ENCODE measurements at places on chromosomes 2 and 18.

- DNase-seq = peak; percentile 68
These were observed 35.1 kb downstream of the HDHD2 start for GRCh38 chr18:47115205-47115604.

GRCh38 chr2:28358668-28359201 is 33.9 kb upstream of the FOSL2 start:
- DNase-seq = no peak

GRCh38 chr2:175647058-175647457 is 355.0 kb downstream of the LNPK start:
- DNase-seq = no peak

GRCh38 chr2:80489717-80490116 is 185.2 kb upstream of the LRRTM1 start:
- DNase-seq = peak; percentile 77

GRCh38 chr18:67733088-67733487 is 216.6 kb upstream of the DSEL start:
- DNase-seq = peak; percentile 53

- no peak for DNase-seq
These were observed 261.5 kb downstream of the AFF3 start for GRCh38 chr2:99880964-99881294.

GRCh38 chr2:164692114-164692513 is 70.8 kb upstream of the GRB14 start:
- no peak for DNase-seq

DNA sequence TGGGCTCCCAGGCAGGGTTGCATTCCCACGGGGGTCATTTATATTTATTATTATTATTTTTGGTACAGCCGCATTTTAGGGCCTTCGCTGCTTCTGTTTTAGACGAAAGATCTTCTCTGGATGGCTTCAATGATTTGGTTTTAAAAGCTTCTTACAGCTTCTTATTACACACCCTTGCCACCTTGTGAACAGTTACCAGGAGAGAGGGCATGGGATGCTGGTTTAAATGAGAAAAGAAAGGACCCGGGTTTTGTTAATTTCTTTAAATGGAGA is 1.7 kb downstream of the SH3RF3 start:
- DNase-seq = no peak

DNA sequence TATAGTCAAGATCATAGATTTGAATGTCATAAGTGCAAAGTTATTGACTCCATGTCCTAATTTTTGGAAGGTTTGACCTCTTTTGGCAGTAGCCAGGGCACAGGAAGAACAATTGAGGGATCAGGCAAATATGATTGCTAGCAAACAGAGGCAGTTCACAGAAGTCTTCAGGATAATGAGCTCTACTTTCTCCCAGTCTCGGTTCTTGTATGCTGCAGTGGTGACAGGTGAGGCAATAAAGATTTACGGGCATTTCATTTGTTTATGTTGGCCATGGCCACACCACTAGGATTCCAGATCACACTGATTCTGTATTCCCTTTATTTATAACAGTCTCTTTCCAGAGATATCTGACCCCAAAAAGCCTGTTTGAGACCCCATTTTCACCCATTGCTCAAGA is 137.5 kb downstream of the UBR3 start:
- peak; percentile 17 for DNase-seq

GRCh38 chr2:11027195-11027594 is 115.5 kb downstream of the KCNF1 start:
- DNase-seq = no peak

- DNase-seq = peak; percentile 63
These were observed 79.6 kb upstream of the UBXN4 start for GRCh38 chr2:135662088-135662487.

GRCh38 chr2:64338910-64339500 is 115.0 kb upstream of the LGALSL start:
- DNase-seq = peak; percentile 70

DNA sequence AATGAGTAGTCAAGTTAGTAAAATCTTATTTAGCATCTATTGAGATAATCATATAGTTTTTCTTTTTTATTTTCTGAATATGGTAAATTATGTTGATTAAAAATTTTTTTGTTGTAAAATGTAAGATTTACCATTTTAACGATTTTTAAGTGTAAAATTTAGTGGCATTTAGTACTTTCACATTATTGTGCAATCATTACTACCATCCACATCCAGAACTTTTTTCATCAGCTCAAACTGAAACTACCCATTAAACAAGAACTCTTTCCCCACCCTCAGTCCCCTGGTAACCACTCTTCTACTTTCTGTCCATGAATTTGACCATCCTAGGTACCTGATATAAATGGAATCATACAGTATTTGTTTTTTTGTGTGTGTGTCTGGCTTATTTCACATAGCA is 11.1 kb downstream of the RAB3GAP1 start:
- DNase-seq = no peak

- no peak for DNase-seq
These were observed 347.7 kb downstream of the LPIN1 start for GRCh38 chr2:12094134-12094533.

- peak; percentile 69 for DNase-seq
These were observed 73.2 kb downstream of the MBP start for GRCh38 chr18:77059294-77059916.

DNA sequence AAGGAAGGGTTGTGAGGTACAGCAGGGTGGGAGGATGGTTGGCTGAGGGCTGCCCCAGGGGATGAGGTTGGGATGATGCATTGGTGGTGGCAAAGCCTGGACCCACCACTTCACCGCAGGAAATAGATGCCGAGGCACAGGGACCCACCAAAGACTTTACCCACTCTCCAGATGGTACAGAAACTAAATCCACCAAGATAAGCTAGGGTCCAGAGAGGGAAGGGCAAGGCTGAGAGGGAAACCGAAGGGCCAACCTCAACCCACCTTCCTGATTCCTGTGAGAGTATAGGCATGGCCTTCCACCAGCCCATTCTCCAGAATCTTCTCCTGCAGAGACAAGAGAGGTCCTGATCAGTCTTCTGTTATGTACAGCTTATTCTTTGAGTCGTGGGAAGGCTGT is 18.1 kb downstream of the CAPN14 start:
- DNase-seq = no peak

- DNase-seq = peak; percentile 64
These were observed 20.1 kb upstream of the SCYGR2 start for GRCh38 chr2:227578642-227579041.

GRCh38 chr18:48697441-48697840 is 158.6 kb downstream of the CTIF start:
- no peak for DNase-seq

- no peak for DNase-seq
These were observed 190.1 kb upstream of the RND3 start for GRCh38 chr2:150677551-150677950.

DNA sequence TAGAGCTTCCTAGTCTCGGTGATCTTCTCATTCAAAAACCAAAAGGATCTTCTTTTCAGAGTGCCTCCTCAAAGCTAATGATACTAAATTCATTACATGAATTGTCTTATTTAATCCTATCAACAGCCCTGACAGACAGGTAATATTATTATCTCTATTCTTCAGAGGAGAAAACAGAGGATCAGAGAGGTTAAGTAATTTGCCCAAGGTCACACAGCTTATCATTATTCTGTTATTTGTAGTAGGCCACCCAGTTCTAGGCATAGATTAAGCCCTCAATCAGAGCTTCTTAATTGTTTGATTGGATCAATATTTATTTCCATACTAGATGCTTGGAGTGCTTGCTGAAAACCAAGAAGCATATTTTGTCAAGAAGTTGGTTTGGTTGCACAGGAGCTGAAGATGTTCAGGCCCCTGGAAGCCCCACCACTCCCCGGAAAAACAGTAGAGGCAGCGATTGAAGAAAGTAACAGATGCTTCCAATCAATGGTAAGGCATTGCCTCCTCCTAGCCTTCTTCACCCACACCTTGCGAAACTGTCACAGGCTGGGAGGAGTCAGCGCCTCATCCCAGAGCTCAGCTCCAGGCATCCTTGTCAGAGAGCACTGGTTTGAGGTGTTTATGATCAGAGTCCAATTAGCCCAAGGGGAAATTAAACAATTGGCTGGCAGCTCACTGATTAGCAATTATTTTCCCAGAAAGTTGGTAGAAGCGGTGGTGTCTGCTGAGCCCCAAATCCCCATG is 487.2 kb downstream of the BCL11A start:
- no peak for DNase-seq

GRCh38 chr18:79069717-79070151 is 540 bp downstream of the ATP9B start:
- DNase-seq = no peak

- DNase-seq = no peak
These were observed 5.3 kb downstream of the AGFG1 start for GRCh38 chr2:227477291-227477690.

DNA sequence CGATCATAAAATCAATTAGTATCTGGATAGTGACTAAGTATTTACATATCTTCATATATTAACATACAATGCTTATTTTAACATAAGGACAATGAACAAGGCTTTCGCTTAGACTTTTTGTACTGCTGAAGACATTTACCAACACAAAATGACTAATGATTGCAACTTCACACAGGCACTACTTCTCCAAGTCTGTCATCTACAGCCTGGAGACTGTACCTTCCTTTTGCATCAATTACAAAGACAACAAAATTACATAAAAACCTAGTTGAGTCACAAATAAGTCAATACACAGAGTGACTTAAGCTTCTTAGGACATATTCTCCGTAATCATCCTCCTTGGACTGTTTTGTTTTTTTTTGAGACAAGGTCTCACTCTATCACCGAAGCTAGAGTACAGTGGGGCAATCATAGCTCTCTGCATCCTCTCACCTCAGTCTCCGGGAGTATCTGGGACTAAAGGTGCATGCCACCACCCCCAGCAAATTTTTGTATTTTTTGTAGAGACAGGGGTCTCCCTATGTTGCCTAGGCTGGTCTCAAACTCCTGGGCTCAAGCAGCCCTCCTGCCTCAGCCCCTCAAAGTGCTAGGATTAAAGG is 15.9 kb downstream of the PUM2 start:
- DNase-seq = no peak

GRCh38 chr2:57947398-57947797 is 99.2 kb upstream of the VRK2 start:
- DNase-seq = peak; percentile 2

DNA sequence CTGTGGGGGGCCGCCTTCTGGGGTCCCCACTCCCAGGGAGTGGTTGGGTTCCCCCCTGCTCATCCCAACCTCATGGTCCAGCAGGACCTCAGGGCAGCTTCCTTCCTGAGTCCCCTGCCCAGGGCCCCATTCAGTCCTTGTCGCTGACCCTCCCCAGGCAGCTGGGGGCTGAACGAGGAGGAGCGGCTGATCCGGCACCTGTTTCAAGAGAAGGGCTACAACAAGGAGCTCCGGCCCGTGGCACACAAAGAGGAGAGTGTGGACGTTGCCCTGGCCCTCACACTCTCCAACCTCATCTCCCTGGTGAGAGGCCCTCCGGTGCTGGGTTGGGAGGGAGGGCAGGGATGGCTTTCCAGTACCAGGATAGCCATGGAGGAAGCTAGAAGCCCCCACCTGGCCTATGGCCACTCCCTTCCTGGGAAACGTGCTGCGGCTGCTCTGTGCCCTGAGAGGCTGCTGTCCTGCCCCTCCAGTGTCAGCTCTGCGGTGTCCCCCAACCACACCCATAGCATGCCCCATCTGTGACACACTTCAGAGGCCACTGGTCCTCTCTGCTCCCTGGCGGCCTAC is 497 bp downstream of the CHRND start:
- DNase-seq = no peak

GRCh38 chr2:102261467-102262135 is 49.8 kb upstream of the IL1RL1 start:
- no peak for DNase-seq

DNA sequence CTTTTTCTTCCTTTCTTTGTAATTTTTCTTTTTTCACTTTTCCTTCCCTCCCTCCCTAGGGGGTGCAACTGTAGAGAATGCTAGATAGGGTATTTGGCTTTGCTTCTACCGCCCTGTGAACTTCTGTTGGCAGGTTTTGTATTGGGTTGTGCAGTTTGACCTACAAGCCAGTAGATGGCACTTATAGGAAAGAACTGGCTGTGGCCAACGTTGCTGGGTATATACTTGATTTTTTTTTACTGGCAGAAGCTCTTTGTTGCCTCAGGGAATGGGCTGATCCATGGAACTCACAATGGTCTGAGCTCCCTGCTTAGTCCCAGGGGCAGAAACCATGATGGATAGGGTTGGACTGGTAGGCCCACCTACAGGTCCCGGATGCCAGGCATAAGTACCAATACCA is 1019.5 kb upstream of the LRRTM1 start:
- peak; percentile 31 for DNase-seq

DNA sequence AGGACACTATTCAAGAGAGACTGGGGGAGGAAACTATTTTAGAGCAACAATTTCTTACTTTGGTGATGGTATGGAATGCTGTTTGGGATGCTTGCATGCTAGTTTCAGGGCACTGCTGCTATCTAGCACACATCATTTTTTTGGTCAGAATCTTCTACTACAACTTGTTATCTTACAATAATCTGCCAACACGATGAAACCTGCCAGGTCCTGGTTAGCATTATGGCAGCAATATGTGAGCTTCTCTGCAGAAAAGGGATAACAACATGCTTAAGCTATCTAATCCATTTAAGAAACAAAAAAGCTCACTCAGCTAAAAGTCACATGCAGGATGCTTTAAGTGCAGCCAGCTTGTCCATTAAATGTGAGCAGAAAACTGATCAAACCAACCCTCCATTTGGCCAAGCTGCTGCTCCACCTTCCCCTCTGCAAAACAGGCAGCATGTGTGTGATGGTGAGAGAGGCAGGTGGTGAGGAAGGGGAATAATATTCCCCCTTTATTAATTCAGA is 30.1 kb downstream of the GAREM2 start:
- no peak for DNase-seq

DNA sequence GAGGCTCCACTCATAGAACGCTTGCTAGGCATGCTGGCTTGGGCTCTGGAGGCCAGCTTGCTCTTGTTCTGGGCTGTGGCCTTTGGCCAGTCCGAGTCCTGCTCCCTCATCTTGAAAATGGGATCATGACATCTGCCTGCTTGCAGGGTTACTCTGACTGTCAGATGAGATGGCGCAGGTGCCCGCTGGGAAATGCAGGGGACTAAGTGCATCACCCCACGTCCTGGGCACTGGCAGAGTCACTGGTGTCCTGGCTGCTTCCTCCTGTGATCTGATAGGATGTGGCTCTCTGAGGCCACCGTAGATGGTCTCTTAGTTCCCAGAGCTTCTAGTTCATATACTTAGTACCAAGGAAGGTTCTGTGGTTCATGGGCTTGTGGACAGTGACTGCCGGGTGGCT is 18.5 kb downstream of the LDLRAD4 start:
- DNase-seq = no peak

DNA sequence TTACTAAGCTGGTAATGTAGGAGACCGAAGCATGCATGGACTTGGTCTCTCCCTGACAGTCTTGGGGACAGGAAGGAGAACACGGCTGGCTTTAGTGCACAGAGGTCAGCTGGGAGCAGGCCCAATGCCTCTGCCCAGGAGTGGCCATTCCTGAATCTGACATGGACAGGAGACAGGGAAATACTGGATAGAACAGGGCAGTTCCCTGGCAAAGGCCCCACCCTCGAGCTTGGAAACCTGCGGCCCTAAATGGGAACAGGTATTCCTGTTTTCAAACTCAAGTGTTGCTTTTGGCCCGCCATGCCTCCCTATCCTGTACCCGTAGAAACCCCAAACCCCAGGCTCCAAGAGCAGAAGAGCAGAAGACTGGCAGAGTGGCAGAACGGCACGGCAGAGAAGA is 107.4 kb downstream of the ZNF516 start:
- DNase-seq = no peak
